ENCODE measurements at places on chromosomes 1 and 21.

DNA sequence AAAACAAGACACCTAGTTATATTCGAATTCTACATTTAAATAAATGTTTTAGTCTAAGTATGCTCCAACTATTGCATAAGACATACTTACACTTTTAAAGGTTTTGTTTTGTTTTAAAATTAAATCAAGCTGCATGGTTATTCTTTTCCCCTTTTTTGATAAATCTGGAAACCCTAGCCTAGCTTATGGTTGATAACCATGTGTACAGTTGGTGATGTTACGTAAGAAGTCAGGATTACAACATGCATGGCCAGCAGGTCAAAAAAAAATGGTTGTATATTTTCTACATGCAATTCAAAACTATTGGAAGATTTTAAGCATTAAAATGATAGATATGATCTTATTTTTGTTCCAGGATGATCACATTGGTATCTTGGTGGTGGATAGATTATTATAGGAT is 1600.6 kb downstream of the PLA2G4A start:
- DNase-seq = no peak

DNA sequence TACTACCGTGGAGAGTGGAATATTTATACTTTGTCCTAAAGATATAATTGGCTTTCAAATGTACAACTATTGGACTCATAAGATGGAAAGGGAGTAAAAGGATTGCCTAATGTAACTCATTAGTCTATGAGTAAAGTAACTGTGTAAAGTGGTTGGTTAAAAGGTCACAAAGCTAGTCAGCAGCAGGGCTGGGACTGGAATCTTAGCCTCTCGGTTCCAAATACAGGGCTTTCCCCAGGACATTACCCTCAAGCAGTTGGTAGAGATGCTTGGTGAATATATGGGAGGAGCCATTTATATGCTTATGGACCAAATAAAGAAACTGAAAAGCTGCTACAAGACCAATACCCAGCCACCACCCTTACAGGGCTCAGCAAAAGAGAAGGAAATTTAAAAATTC is 283.7 kb downstream of the HLX start:
- DNase-seq = no peak

DNA sequence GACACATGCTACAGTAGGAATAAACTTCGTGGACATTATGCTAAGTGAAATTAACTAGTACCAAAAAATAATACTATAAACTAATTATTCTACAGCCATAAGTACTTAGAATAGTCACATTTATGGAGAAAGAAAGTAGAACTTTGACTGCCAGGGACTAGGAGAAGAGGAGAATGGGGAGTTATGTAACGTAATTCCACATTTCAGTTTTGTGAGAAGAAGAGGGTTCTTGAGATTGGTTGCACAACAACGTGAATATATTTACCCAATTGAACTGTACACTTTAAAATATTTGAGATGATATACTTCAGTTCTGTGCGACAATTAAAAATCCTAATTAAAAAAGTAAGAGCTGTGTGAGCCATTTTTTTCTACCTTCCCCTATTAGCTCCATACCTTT is 1412.9 kb downstream of the PLA2G4A start:
- DNase-seq = no peak

- DNase-seq = no peak
Observed at GRCh38 chr1:22925111-22925510, 47.6 kb downstream of the LACTBL1 start.

DNA sequence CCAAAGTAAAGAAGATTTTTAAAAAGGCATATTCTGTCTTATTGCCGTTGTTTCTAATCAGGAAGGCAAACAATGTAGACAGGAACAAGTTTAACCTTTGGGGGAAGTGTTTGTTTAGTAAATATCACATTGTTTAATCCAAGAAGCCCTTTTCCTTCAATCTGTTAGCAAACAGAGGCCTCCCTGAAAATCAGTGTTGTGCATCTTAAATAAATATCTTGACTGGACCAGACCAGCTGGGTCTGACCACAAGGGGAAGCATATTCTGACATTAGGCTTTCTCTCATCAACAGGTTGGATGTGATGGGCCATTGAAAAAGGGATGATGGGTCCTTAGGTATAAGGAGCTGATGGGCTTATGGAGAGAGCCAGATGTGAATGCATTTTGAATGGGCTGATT is 81.8 kb upstream of the SGIP1 start:
- DNase-seq = no peak

- DNase-seq = no peak
Observed at GRCh38 chr1:229336345-229336744, 6.5 kb downstream of the CCSAP start.
